ENCODE measurements at places on chromosomes 1 and 21.

- DNase-seq, result no peak
These were observed 28.4 kb upstream of the RUNX1 start for GRCh38 chr21:35077466-35077865.

- DNase-seq, result no peak
These were observed 11.4 kb downstream of the THBS3 start for GRCh38 chr1:155196103-155196892.

DNA sequence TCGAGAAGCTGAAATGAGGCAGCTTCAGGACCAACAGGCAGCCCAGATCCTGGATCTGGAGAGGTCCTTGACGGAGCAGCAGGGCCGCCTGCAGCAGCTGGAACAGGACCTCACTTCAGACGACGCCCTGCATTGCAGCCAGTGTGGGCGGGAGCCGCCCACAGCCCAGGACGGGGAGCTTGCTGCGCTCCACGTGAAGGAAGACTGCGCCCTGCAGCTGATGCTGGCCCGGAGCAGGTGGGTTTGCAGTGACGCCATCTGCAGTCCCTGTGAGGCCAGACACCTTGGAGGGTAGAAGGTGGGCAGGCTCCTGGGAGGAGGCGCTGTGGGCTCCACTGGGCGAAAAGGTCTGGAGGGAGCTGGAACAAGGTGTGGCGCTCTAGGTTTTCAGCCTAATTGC is 39.7 kb downstream of the PCNT start:
- DNase-seq, result no peak

GRCh38 chr1:89826594-89826993 is 5.8 kb downstream of the LRRC8D start:
- DNase-seq, result no peak

GRCh38 chr1:212486619-212486975 is 53.9 kb downstream of the NENF start:
- DNase-seq, result no peak

DNA sequence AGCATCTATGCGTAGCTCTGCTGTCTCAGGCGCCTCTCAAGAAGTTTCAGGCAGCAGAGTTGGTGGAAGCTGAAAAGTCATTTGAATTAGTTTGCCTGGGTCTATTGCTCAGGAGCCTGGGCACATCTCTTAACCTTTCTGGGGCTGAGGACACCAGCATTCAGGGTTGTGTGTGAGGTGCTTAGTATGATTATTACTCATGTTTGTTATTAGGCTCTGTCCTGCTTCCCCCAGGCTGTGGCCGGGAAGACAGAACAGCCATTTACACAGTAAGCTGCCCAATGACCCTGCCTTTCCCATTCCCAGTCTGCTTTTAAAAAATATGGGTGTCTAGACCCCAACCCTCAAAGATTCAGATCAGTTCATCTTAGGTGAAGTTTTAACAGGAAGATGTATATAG is 53.9 kb upstream of the CACNA1E start:
- no peak for DNase-seq

- DNase-seq, result no peak
These were observed 54.3 kb downstream of the ZSWIM5 start for GRCh38 chr1:45152126-45152525.

GRCh38 chr1:52404975-52405338 is 555 bp downstream of the PRPF38A start:
- DNase-seq, result no peak

- DNase-seq, result no peak
These were observed 28.2 kb upstream of the SLC30A1 start for GRCh38 chr1:211606914-211607753.

GRCh38 chr1:66182551-66183178 is 351.3 kb upstream of the SGIP1 start:
- peak; percentile 48 for DNase-seq

GRCh38 chr1:176752505-176752904 is 289.5 kb downstream of the PAPPA2 start:
- DNase-seq, result no peak

DNA sequence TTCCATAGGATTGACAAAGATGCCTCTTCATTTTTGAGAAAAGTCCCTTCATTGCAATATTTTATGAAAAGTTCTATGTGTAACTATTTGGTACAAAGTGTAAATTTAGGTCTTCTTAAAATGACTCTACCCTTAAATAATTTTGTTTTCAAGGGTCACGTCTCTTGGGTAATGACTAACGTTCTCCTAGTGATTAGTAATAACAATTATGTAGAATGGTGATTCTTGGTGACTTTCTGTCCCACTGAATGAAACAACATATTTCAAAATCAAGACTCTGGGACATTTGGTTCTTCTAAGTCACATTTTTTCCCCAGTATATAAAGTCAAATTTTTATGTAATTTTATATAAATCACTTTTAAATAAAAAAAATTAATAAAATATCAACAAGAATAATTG is 277.5 kb upstream of the ADAMTS5 start:
- no peak for DNase-seq

- peak; percentile 45 for DNase-seq
These were observed at the start of gene ARHGEF11 for GRCh38 chr1:157045250-157046218. Gene ARHGEF11 (minus strand): TSS chr1:157045742. CDS start chr1:157044330, 1,412 bp downstream.
